ENCODE measurements at places on chromosomes 11 and 22.

GRCh38 chr11:60914633-60915247, 782 bp downstream of the TMEM109 start:
- DNase-seq, result peak; percentile 26

- DNase-seq, result no peak
These were observed 103.6 kb downstream of the TRIM29 start for GRCh38 chr11:120034176-120034875.

DNA sequence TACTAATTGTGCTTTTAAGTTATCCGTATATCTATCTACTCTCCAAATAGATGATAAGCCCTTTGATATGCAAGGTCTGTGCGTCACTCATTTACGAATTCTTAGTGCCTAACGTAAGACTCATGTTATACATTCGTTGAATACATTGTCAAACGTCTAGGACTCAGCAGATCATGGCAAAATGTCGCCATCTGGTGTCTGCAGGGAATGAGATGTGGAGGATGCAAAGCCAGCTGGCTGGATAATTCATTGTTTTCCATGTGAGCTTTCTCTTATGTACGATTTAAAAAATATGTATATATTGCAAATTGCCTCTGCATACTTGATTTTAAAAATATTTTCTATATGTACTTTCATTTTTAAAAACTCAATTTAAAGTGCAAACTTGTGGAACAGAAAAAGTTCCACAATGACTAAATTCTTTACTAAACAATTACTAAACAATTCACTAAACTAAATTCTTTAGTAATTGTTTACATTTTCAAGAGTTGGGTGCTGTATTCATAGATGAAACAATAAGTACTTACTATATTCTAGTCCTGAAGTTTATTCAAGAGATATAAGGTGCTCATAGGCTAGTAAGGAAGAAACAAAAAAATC, 33.8 kb downstream of the ZNF202 start:
- DNase-seq, result peak; percentile 85

GRCh38 chr11:93952082-93952780, 68.9 kb upstream of the HEPHL1 start:
- no peak for DNase-seq

GRCh38 chr22:42342426-42343120, 72.1 kb upstream of the TCF20 start:
- no peak for DNase-seq

DNA sequence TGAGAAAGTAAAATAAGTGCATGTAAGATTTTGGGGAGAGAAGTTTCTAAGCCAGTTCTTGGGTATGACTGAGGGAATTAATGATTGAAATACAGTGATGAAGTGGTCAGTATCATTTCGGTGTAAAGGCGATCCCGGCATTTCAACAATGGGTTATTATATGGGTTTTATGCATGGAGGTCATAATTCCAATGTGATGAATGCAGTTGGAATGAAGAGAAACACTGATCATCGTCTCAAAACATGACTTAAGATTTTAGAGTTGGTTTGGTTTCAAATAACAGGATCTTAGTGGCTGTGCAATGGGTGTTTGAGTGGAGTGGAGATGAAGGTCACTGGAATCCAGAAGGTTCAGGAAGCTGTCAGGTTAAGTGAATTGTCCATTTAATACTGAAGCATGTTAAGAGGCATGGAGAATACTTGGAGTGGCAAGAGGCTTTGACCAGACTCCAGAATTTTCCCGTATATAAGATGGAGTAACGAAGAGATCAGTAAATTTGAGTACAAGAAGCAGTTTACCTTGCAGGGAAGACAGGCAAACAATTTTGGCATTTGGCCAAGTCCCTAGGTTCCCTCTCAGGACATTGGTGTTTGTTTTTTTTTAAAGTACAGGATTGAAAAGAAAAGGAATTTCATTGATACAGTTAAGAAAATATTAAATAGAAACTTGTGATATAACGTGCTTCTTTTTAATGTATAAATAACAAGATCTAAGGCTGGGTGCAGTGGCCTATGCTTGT, 96.4 kb upstream of the BIRC3 start:
- DNase-seq, result peak; percentile 33

GRCh38 chr22:42770941-42771647, 50.4 kb upstream of the A4GALT start:
- DNase-seq, result no peak

- DNase-seq, result no peak
These were observed 1.9 kb upstream of the SYT8 start for GRCh38 chr11:1832920-1833295.

DNA sequence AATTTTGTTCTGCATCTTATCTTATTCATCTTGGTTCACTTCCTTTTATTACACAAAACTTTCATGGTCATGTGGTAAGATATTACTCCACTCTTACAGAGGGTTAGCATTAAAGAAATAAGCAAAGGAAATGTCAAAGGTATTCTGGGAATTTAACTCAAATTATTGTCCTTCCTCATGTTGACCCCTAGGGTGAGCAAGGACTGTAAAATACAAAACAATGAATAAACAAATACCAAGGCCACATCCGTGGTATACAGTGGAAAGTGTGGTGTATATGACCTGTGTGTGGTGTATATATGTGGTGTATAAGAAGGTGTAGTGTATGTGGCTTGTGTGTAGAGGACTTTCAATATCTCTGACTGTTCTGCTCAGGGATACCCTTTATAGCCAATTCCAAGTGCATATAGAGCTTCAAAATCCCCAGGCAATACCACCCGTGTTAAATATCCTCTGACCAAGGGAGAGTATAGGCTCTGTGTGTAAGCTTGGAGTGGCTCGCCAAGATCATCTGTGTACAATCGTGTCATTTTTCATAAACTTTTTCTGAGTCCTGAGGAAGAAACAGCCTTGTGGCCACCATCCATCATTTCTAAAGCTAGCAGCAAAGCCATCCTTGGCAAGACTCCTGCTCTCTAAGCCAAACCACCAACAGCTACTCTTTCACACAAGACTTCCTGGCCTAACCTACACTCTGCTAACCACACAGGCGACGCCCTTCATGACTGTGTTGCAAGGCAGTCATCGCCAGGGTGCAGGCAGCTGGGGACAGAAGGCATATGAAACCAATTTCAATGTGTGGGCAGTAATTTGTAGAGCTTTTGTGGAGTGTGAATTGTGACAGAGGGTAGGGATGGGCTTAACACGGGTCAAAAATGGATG, 548.0 kb downstream of the ETS1 start:
- peak; percentile 85 for DNase-seq

- peak; percentile 39 for DNase-seq
These were observed 77.2 kb downstream of the PRR5L start for GRCh38 chr11:36373016-36374010.

DNA sequence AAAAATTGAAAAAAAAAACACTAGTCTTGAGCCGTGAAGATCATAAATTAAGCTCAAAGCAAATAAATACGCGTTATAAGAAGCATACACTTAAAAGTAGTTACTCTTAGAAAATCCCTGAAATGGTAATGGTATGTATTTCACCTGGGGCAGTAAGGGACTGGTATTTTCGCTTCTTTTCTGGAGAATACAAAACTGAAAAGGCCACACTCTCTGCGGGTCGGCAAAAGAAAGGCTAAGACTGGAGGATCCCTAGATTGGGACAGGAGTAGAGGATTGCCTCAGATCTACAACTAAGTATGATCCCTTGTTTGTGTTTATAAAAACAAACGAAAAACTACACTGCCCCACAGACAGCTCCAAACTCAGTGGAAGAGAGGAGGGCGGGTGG, 617 bp downstream of the TSG101 start:
- DNase-seq, result no peak

DNA sequence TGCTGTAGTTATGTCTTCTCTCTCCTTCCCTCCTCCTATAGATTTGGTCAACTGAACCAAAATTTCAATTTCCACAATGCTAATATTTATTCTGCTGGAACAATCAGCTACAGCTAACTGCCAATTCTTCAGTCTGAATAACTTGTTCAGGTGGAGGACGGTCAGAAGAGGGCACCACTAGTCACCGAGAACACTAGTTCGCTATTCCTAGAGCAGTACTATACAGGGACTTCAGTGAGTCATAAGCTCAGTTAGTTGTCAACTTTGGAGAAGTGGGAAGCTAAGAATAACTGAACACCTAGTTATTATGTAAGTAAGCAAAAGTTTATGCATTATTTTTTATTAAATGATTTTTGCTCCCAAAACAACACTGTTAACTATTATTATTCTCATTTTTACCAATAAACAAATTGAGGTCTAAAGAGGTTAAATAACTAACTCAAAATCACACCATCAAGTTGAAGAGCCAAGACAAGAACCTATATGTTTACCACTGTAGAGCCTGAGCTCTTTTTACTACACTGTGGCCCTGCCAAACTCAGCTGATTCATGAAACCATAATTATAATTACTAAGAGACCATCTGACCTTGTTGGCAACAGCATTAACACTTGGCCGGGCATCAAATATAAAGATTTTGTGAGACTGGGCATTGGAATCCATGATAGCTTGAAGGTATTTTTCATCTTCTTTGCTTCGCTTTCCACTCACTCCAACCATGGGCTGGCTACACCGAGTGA, 59.0 kb downstream of the CEP57 start:
- DNase-seq, result peak; percentile 88

DNA sequence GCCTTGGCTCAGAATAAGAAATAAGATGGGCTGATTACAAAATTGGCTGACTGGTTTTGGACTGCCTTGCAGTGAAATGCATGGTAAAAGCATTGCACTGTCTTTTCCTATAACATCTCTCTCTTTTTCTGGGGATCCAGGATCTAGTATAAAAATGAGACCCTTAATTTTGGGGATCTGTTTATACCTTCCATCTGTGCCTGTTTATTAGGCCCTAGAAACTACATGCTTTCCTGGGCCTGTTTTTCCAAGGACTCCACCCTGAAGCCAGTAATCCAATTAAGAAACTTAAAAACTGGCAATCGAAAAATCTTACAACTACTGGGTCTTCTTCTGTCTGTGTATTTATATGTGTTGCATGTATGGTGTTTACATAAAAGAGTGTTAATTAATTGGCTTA, 14.5 kb downstream of the HORMAD2 start:
- DNase-seq, result no peak

DNA sequence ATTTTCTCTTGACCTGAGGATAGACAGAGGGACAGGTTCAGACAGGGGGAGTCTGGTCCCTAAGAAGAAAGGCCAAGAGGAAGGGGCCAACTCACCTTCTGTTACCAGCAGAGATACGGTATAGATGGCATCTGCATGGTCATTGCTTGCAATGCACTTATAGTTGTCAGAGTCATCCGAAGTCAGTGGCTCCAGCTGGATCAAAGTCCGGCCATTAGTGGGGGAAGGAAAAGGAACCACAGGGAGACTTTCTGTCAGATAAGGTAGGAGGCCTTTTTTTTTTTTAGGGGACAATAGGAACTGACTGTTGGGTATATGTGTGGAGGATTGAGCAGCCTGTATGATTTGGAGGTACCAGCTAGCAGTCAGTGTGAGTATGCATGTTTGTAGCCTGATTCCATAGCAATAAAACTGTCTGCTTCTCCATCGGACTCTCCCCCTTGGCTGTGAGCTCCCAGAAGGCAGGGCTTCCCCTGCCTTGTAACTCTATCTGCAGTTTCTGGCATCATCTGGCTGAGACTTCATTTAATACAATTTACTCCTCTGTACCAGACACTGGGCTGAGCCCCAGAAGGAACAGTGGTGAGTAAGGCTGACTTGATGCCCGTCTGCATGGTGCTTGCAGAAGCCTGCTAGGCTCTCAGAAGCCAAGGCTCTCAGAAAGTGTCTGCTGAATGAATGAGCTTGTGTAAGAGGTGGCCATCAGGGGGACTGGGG, 5.7 kb downstream of the IGSF22 start:
- no peak for DNase-seq

DNA sequence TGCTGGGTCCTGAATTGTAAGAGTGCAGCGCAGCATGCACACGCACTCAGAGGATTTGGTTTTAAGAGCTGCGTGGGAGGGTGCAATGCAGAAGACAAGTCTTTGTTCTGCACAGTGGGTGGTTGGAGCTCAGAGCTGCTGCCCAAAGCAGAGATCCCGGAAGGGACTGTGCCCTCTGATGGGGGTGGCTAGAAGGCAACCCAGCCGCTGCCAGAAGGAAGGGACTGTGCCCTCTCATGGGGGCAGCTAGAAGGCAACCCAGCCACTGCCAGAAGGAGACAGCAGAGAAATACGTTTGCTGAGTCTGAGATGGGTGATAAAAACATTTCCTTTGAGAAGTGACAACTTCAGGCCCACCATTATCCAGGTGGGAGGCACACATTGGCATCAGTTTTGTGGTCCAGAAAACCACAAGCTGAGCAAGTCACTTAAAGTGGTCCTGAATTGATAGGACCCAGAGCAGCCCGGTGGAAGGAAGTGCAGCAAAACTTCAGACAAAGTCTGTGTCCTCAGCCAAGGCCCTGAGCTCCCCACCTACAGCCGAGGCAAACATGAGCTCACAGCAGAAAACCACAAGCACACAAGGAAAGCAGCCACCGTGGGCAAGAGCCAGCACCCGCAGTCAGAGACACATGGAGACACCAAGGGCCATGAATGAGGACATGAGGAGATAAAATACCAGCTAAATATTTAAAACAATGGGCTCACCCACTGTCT, 4.3 kb downstream of the KRTAP5-6 start:
- DNase-seq, result no peak

GRCh38 chr11:81963018-81963417, 770.6 kb downstream of the FAM181B start:
- DNase-seq, result peak; percentile 44

- DNase-seq, result peak; percentile 36
These were observed 74.2 kb downstream of the ZBTB16 start for GRCh38 chr11:114133548-114134329.
